Activated CD8-positive, alpha-beta T cell treated with anti-CD3 and anti-CD28 coated beads for 36 hours (primary cell): ENCODE measurements at places on chromosomes 16 and 17.

DNA sequence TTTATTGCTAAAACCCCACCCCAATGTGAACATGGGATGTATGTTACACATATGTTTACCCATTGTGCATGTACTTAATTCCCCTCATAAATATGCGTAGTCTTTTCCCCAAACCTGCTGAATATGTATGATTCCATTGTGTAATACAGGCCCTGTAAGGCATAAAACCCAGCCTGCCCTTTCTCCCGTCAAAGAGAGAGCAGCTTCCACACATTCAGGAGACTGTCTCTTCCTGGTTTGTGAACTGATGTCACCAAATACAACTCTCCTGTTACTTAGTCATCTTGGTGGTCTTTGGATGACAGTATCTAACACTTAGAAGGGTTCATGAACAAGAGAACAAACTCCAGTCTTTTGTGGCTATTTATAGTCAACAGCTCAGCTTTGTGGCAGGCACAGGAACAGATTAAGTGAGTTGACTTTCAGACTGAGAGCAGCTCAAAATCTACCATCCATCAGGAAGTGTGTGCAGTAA, 24.7 kb upstream of the TMC7 start:
- no peak for DNase-seq

GRCh38 chr17:81379523-81379942, 15.7 kb upstream of the BAHCC1 start:
- DNase-seq, result no peak

GRCh38 chr17:28574526-28574925, 2.2 kb downstream of the ALDOC start:
- DNase-seq, result no peak

DNA sequence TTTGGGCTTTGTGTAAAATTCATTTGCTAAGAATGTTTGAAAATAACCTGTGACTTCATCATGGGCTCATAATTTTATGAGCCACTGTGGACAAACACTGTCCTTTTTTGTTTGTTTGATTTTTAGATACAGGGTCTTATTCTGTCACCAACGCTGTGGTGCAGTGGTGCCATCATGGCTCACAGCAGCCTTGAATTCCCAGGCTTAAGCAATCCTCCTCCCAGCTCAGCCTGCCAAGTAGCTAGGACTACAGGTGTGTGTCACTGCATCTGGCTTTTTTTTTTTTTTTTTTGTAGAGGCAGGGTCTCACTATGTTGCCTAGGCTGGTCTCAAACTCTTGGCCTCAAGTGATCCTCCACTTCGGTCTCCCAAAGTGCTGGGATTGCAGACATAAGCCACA, 8.3 kb downstream of the TEX2 start:
- no peak for DNase-seq

DNA sequence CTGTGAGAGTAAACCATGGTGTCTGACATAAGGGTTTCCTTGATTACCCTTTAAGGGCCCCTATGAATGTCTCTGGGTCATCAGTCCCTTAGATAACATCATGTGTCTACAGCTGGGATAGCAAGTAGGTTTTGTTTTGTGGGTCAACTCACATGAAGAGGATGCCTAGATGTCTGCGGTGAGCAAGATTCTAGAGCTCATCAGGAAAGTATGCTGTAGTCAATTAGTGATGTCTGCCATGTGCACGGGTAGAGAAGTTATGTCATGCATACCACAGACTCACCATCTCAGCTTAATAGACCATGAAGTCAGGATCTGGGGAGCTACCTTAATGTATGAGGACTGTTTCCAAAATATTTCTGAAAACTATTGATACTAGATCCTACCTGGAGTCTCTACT, 57.5 kb downstream of the CDH13 start:
- no peak for DNase-seq

DNA sequence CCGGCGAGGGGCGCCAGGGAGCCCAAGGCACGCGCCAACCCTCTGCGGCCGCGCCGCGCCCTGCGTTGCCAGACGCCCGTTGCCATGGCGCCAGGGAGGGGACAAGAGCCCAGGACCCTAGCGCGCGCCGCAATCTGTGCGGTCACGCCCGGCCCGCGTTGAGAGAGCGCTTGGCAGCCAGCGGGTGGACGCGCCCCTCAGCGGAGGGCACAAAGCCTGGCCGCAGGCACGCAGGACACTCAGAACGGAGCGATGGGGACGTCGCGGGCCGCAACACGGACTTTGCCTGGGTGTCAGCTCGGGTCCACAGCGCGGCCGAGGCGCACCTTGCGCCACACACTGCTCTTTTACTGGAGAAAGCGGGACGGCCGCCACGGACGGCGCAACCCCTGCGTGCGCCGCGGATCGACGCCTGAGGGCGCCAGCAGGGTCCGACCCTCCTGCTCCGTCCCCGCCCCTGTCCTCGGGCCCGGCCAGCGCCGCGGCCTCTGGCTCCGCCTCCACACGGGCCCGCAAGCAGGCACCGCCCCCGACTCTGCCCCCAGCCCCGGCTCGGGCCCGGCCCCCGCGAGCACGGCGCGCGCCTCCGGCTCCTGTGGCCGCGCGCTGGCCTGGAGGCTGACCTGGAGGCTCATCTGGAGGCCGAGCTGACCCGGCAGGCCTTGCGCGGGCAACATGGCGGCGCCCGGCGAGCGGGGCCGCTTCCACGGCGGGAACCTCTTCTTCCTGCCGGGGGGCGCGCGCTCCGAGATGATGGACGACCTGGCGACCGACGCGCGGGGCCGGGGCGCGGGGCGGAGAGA, at the start of gene GFER:
Gene GFER (plus strand): TSS at position 650 of the 803 bp plus-strand sequence. CDS start 26 bp downstream, at position 676.
- DNase-seq, result peak; percentile 82

DNA sequence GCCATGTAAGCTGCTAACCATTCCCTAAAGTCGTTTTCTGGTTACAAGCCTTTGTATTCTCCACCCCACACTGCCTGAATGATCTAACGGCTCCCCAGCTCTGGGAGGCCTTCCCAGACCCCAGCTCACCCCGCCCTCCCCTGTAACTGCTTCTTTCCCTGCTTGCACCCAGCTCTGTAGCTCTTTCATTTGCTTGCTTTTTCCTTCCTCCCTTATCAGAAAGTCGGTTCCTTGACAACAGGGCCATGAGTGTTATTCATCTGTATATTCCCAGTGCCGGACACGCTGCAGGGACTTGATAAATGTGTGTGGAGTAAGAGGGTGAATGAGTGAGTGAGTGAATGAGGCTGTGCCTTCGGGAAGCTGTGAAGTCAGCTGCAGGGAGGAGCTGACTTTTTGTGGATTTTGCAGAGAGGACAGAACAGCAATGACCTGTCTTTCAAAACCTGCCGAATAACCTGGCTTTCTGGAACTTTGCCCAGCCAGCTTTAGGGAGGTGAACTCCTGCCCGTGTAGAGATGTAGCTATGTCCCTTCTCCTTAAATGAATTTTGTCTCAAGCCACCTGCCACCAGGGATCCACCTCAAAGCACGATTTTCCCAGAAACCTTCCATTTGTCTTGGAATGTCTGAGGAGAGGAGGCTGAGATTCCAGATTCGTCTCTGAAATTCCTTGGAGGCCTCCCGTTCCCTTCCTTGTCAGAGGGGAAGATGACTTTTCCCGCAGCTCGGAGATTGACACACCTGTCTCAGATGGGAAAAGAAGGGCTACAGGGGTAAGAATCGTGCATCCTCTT, 20.0 kb upstream of the CACNG4 start:
- DNase-seq, result no peak

- DNase-seq, result no peak
Observed at GRCh38 chr17:77212081-77212832, 71.5 kb downstream of the SEC14L1 start.

GRCh38 chr16:12215277-12216105, 239.0 kb downstream of the SNX29 start:
- no peak for DNase-seq

GRCh38 chr17:8142158-8142886, 9.9 kb downstream of the PER1 start:
- no peak for DNase-seq

DNA sequence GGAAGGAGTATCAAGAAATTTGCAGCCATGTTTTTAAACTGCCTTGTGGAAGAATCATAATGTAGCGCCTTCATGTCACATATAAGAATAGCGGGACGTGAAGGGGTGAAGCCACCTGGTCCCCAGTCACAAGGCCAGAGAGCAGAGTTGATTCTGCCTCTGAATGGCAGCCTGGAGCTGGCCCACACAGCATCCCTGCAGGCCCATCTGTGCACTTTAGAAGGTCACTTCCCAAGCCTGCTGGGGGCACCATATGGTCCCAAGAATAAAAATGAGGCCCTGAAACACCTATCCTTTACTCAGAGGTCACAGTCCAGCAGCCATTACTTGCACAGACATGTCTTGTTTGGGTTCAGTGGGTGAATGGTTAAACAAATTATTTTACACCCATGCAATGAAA, 15.0 kb downstream of the CD300E start:
- DNase-seq, result no peak

- no peak for DNase-seq
Observed at GRCh38 chr16:8867216-8867931, 1.4 kb downstream of the CARHSP1 start.

DNA sequence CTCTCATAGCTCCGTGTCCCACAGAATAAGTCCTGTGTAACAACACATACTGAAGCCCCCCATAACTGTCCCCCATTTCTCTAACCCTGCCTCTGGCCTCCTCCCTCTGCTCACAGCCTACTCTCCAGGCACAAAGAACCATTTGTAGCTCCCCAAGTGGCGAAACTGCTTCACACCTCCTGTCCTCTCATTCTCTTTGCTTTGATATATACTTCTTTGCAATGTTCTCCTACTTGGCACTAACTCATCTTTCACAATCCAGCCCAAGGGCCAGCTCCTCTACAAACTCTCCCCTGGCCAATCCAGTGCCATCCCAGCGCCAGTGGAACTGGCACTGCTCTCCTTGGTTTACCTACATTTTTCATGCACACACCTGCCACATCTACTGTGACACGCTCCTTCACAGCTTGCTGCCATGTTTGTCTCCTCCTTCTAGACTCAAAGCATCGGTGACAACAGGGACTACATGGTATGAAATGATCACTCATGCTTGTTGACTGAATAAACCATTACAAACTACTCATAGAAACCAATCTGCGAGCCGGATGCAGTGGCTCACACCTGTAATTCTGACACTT, 12.8 kb downstream of the CYTH1 start:
- DNase-seq, result peak; percentile 58

GRCh38 chr16:63581570-63581969, 1540.3 kb downstream of the CDH11 start:
- no peak for DNase-seq

- DNase-seq, result no peak
Observed at GRCh38 chr16:50306287-50306686, 39.9 kb downstream of the ADCY7 start.

DNA sequence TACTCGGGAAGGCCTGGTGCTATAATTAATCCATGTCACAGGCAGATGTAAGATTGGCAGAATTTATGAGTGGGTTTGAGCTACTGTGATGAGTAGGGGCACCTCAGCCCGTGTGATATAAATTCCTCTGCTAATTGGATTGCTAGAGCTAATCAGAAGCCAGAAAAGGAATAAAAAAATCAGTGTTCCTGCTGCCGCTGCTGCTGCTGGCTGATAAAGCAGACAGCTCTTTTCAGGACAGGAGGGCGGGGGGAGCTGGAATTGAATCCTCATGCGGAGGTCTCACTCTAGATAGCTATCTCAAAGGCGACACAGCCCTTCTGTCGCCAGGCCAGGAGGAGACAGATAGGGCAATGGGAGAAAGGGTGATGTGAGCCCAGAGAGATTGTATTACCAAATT, 182.7 kb upstream of the ZFHX3 start:
- no peak for DNase-seq

GRCh38 chr16:89452241-89452640, 38.1 kb downstream of the ANKRD11 start:
- no peak for DNase-seq

DNA sequence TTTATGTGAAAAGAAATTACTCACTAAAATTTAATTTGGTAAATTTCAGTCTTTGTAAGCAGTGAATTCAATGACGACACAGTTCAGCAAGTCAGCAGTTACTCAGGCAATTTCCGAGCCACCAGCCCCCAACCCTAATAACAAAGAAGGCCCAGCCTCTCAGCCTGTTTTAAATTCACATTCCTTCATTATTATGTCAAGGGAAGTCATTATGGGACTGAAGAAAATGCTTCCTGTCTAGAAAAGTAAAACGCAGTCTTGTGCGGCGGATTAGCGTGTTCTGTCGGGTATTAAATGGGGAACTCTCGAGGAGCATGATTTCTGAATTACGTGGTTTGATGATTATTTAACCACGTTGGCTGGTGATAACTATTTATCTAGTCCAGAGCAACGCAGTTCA, 177.6 kb downstream of the AIPL1 start:
- no peak for DNase-seq

DNA sequence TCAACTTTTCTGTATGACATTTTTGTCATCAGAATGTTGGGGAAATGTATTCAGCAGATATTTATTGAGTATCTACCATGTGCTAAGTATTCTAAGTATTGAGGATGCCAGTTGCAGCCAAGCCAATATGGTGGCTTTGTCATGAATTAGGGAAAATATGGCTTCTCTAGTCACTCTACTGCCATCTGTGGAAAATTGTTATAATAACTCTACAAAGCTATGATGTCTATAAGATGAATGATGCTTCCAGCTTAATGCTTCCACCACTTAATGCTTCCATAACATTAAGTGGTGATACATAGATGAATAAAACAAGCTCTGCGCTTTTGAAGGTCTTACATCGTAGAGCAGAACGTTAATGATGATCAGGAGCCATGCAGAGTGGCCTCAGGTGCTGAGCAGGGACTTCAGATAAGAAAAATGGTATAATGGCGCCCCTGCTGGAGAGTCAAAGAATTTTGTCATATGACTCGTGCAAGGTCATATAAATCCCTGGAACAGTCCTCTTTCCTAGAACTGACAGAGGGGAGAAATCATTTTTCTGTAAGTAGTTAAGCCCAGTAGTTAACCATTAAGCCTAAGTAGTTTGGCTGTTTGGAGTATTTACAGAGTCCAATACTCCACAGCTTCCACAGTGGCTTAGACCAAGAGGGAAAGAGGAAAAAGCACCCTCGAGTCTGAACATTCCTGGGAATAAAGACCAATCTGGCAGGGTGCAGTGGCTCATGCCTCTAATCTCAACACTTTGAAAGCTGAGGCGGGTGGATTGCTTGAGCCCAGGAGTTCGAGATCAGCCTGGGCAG, 2.7 kb upstream of the TMIGD1 start:
- DNase-seq, result peak; percentile 70

DNA sequence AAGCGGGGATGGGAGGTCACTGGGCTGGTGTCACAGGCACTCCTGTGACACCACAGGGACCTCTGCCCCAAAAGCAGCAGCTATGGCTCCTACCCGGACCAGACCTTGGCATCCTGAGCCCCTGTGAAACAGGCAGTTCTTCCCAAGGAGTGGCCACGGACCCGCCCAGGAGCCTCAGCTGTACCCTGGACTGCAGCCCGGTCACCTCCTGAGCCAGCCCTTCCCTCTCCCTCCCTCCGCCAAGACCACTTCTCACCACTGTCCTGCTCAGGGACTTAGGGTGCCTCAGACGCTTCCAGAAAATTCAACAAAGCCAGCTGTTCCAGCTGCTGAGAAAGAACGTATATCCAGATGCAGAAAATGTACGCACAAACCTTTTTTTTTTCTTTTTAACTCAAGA, 13.9 kb upstream of the NCBP3 start:
- no peak for DNase-seq
